Activated naive CD4-positive, alpha-beta T cell treated with anti-CD3 and anti-CD28 coated beads, Interleukin-2, amount 50 U/mL, for 72 hours (primary cell): ENCODE measurements at places on chromosomes 1 and 21.
A peak's percentile ranks its signal among the peaks of the same experiment; 100 is the strongest.

DNA sequence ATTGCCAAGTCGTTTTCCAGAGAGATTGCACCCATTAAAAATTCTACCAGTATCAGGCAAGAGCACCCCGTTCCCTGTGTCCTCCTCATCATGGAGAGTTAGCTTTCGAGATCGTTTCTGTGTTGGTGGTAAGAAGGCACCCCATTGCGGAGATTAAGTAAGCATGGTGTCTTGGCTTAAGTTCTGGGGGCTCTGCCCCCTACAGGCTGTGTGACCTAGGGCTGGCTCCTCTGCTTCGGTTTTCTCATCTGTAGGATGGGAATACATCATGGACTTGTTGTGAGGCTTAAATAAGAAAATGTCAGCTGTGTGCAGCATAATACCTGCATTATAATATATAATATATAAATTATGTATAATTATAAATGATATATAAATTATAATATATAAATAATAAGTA, 36.8 kb upstream of the TENT5C start:
- DNase-seq, result no peak

DNA sequence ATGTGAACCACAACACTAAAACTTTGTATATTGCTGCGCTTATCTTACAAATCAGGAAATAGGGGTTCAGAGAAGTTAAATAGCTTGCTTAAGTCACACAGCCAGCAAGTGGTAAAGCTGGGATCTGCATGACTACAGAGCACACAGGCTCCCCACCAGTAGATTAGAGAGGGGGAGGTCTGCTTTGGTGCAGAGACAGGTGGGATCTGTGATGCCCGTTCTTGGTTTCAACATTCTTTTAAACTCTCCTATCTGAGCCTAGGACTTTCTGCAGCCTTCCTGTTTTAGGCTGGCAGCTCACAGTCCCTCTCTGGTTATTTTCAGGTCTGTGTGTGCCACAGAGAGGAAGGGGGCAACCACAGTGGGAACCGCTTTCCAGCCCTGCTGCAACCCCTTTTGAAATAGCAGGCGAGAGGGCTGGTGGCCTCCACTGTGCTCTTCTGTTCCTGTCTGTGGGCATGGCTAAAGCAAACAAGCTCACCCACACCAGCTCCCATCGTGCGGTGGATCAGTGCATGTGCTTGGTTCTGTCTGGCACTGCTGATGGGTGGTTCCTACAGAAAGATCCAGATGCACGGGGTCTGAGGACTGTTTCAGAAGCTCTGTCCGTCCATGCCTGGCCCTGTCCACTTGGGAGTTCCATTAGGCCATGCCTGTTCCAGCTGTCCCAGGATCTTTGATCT, 1.7 kb upstream of the IL6R start:
- peak; percentile 60 for DNase-seq

- DNase-seq, result no peak
These were observed 119.1 kb upstream of the FGGY start for GRCh38 chr1:59177756-59178155.

DNA sequence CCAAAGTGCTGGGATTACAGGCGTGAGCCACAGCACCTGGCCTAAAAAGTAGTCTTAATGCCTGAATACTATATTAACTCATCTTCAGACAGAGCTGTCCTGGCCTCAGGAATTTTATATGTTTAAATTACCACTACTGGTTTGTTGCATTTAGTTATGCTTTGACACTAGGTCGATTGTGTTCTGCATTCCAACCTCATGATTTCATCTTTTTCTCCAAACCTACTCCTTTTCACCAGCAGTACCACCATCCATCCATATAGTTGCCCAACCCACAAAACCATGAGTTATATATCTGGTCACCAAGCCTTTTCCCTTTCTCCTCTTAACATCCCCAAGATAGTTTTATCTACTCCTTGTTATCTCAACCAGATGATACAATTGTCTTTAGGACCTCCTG, 22.6 kb downstream of the FMO5 start:
- DNase-seq, result no peak

DNA sequence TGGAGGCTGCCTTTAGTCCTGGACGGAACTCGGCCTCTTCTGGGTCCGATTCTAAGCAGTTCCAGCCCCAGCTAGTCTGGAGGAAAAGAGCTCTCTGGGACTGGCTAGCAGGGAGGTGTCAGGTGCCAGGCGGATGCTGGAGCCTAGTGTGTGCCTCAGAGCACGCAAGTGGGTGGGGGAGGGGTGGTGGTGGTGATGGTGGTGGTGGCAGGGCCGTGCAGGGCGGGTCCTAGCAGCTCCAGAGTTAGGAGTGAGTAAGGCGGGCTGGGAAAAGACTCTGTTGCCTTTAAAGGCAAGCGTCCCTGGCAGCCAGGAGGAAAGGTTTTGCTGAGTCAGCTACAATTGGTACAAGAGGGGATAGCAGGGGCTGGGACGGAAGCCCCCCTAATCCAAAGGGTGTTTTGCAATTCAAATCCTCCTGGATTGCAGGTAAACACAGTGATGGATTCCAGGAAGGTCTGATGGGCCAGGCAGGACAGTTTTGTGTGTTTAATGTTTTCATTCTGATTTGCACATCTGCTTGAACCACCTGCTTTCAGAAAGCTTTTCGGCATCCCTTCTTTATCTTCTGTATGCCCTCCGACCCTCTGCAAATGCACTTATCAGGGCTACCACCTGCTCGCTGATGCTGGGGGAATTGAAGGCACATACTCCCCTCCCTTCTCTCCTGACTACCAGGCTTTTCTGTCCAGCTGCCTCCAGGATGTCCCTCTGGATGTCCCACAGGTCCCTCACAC, 4.1 kb upstream of the SLC2A1 start:
- DNase-seq, result no peak

GRCh38 chr21:36004441-36004840, 55.9 kb downstream of the SETD4 start:
- DNase-seq, result no peak

DNA sequence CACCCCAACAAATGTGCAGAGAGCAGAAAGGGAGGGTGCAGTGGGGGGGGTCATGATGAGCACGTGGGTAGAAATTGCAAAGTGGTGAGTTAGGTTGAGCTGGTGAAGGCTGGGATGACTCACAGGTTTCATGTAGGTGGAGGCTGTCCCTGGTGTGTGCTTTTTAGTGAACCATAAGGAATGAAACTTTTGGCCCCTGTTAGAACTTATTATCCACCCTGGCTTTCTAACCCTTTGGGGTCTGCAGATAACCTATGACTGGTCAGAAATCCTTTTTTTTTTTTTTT, 46.9 kb downstream of the DOP1B start:
- DNase-seq, result peak; percentile 31

DNA sequence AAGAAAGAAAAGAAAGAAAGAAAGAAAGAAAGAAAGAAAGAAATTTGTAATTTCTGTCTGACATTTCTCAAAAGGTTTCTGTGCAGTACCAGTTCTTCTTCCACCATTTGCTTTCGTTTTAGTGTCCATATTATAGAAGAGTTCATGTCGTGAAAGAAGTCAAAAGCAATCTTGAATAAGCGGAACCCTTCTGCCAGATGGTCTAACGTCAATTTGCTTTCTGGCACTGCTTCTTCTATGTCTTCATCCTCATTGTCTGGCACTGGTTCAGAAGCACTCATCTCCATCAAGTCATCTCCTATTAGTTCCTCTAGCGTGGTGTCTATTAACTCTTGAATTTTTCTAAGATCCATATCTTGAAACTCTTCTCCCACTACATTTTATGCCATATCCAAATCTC, 170.0 kb upstream of the KCTD3 start:
- DNase-seq, result no peak

GRCh38 chr1:101683561-101683960, 313.2 kb downstream of the OLFM3 start:
- no peak for DNase-seq

DNA sequence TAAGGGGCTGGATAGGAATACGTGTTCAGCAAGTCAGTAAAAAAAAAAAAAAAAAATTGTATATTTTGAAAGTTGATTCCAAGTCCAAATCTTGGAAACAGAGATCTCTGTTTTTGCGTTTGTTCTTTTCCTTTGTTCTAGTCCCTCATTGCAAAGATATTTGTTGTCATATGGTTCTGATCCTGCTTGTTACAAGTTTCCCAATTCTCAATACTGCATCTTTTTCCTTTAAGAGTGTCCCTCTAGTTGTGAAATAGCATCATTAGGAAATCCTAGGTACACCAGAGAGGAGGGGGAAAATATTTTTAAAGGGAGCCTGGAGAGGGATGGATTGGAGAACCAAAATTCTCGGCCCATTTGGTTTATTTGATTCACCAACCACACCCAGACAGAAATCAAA, 152.2 kb upstream of the C1orf105 start:
- no peak for DNase-seq

DNA sequence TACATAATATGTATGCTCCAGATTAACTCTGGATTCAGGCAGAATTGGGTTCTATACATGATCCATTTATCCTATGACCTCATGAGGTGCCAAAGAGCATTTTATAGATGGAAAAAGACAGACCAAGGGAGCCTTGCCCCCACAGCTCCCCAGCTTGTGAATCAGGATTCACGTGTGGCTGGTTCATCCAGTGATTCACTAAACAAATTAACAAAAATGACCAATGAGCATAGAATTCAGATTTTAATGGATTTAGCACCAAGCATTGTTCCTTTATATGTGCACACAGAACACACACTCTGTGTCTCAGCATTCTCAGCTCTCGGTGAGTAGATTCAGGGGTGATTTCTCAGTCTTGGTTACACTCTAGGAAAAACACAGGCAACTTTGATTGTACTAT, 51.7 kb upstream of the BARHL2 start:
- no peak for DNase-seq

GRCh38 chr1:165424454-165425216, 20.3 kb downstream of the RXRG start:
- no peak for DNase-seq

DNA sequence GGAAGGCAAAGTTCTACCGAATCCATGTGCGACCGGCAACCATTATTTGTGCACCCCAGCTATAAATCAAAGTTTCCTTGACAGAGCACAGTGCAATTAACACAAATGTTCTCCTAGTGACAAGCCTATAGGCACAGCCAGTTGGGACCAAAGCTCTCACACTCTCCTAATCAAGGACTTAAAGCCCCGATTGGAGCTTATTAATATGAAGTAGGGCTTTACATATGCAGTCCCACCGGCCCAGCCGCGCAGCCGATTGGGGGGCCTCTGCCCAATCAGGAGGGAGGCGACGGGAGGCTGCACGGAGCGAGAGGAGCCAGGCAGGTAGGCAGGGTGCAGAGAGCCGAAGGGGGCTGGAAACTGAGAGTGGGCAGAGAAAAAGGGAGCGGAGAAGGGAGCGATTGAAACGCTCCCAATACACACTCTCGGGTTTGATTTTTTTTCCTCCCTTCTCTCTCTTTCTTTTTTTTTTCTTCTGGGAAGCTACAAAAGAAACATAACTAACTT, at the start of gene ESRRG:
TSS of gene ESRRG (minus strand) at position 156 of the 507 bp plus-strand sequence. CDS start at position 26, 130 bp downstream.
- DNase-seq, result no peak

GRCh38 chr21:43278359-43278758, 109.6 kb downstream of the CRYAA start:
- DNase-seq, result no peak

GRCh38 chr1:150582371-150582770, 3.0 kb upstream of the MCL1 start:
- no peak for DNase-seq

- DNase-seq, result no peak
These were observed 1.8 kb upstream of the PGBD5 start for GRCh38 chr1:230427981-230428380.

DNA sequence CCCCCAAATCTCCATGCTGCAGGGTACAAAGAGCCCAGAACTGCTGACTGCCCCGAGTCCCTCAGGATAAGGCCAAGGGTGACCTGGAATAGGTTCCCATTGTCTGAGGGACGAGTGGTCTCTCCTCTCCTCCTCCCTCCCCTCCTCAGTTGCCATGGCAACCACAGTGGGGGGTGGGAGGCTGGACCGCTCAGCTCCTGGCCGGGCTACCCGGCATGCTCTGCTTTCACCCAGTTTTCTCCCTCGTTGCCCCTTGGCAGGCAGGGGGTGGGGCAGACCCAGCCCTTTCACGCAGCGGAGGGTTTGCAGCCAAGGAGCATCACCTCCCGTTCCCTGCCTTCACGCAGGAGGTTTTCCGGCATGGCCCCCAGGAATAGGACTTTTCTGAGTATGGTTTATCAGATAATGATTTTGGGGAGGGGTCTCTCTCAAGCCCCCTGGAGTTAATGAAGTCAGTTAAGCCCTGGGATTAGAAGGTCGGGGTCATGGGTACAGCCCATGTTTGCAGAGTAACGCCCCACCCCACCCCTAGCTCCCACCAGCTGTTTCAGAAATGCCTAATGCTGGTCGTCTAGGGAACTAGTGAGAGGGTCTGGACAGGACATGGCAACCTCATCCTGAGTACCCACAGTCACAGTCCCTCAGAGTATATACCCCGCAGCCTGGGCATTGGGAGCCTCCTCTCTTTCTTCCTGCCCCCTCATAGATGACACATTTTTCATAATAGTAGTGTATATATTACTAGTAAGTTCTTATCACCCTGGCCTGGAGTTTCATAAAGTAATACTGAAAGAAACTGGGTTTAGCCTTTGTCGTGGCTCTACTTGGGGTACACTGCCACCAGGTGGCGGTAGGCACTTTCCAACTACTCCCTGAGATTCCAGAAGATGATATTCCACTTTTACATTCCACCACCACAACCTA, 20.7 kb downstream of the C1QB start:
- DNase-seq, result no peak

GRCh38 chr1:7827126-7827955, 25.5 kb downstream of the UTS2 start:
- DNase-seq, result no peak

DNA sequence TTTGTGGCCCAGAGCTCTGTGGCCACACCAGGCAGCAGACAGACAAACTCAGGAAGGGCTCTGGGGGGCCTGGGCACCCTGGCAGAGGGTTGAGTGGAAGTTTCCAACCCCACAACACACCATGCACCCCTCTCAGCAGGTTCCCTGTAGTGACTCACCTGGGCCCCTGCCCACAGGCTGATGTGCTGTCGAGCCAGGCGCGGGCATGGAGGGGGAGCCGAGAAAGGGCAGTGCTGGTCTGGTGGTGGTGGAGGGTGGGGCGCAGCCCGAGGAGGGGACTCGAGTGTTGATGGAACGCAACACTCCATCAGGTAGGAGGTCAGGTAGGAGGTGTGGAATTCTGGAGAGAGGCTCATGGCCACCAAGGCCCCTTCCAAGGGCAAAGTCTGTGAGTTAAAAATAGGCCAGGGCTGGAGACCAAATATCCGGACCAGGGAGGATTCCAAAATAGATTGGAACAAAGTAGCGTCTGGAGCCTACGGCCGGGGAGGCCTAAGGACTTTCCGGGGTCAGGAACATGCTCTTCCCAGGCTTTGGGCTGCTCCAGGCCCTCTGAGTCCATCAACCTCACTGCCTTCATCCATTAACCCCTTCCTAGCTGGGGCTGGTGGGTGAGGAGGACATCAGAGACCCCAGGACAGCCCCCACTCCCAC, 191.5 kb upstream of the AJAP1 start:
- peak; percentile 2 for DNase-seq

- DNase-seq, result no peak
These were observed 1144.1 kb upstream of the ADGRL2 start for GRCh38 chr1:80656641-80657040.

DNA sequence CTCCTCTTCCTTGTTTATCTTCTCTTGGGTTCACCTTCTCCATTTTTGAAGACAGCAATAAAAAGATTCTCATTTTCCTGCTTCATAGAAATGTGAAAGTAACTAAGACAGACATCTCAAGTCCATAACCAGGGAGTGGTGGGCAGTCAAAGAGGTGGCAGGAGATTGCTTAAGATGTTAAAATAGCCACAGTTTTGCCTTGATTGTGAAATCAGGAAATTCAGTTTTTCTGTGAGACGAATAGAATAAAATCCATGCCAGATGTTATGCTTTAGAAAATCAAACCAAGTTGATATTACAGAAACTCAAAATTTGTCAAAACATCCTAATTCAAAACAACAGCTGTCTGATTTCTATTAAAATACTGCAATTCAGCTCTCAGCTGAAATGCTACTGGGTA, 57.2 kb downstream of the TNN start:
- no peak for DNase-seq

- no peak for DNase-seq
These were observed 220.7 kb downstream of the PDE4B start for GRCh38 chr1:66013371-66013770.
